ENCODE measurements at places on chromosomes 4 and X.

DNA sequence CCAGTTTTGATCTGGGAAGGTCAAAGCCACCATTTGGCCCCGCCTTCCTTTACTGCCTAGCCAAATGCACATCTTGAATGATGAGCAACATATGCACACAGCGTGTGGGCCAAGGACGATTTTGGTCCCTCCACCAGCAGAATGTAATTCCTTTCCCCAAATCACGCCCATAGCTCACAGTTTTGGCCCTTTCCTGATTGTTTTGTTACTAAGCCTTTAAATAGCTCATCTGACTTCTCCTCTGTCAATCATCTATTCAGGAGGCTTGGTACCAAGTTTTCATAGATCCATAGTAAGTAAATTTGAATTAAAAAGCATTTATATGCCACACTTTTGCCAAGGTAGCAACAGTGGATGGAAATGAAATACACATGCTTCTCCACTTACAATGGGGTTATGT, 123.3 kb downstream of the NFKB1 start:
- no peak for DNase-seq

DNA sequence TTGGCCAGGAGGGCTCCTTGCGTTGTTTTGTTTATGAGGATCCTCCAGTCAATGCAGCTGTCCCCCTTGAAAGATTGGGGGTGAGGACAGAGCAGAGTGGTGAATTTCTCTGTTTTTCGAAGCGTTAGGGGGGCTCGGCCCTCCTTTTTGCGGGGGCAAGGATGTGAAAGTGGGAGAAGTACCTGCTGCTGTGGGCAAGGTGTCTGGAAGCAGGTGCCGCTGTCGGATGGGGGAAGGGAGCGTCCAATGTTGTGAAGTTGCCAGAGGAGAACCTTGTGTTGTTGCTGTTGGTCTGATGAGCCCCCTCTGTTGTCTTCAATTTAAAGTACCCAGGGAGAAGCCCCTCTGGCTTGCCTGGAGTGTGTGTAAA, 613 bp downstream of the GLRB start:
- no peak for DNase-seq

DNA sequence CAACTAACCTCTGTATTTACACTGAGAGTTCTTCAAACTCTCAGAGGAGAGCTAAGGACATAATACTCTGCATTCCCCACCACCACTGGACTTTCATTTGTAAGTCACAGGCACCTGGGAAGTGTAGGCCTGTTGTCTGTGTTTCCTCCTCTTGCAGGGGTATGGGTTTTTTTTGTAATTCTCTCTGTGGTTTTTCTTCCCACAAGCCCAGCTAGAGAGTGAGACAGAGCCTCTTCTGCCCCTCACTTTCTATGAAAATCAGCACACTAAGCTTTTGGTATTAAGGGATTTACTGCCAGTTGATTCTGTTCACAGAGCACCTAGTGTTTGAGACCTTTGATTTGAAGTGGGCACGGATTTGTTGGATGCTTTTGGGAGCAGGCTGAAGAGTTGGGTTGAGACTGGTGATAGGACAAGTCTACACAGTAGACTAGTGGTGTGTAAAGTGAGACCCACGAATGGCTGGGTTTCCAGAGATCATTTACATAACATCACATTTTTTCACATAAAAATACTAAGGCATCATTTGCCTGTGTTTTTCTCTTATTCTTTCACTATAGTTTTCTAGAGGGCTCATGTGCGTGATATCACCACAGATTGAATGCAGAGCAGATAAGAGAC, 28.9 kb upstream of the WDR17 start:
- no peak for DNase-seq

DNA sequence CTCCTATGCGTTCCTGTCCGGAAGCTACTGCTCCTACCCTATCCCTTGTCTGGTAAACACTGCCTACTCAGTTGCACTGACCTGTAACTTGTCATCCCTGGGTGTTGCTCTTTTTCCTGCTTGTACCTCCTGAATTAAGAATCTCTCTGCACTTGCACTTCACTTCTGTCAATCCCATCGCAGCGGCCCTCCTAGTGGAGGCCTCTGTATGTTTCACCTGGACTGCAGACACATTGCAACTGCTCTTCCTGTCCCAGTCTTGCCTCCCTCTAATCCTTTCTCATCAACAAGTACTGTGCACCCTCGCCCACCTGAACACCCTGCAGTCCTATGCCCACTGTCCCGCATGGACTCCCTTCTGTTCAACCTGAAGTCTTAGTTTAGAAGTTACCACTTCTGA, 8.0 kb downstream of the GK start:
- DNase-seq: no peak

GRCh38 chr4:40952672-40953071, 202.9 kb downstream of the NSUN7 start:
- no peak for DNase-seq

DNA sequence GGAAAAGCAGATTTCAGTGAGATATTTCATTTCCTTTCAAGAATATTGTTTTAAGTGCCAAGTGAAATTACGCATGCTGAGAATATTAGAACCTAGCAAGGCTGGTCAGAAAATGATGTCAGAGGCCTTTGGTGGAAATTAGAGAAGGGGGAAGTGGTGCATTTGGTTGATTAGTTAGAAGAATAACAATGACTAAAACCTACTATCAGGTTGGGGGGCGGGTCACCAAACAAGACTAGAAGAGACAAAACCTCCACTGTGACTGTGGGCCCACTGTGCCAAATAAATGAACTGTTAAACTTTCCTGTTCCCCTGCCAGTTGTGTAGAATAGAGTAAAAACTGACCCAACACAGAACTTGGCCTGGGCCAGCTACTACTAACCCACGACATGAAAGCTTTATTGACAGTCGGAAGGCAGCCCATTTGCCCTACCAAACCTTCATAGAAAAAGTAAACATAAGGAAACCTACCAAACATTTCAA, 2.9 kb downstream of the RAPGEF2 start:
- no peak for DNase-seq

DNA sequence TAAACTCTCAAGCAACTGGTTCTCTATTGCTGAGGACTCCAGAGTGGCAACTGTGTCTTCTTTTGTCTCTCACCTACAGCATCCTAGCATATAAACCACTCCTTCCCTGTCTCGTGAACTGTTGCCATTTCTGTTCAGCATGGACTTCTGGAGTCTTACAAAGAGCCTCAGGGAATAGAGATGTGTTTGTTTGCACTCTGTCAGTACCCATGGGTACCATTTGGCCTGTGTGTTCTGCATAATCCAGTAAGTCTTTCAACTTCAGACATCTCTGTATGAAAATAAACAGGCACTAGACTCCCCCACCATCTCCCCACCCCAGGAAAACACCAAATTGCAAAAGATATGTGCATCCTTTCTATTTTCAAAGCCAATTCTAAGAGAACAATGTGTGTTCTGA, 1351.6 kb upstream of the PABPC4L start:
- DNase-seq: no peak

- DNase-seq: no peak
These were observed 331.4 kb downstream of the PCDH7 start for GRCh38 chr4:31051565-31051964.

- DNase-seq: no peak
These were observed 18.9 kb downstream of the DNAJB14 start for GRCh38 chr4:99927566-99927965.

DNA sequence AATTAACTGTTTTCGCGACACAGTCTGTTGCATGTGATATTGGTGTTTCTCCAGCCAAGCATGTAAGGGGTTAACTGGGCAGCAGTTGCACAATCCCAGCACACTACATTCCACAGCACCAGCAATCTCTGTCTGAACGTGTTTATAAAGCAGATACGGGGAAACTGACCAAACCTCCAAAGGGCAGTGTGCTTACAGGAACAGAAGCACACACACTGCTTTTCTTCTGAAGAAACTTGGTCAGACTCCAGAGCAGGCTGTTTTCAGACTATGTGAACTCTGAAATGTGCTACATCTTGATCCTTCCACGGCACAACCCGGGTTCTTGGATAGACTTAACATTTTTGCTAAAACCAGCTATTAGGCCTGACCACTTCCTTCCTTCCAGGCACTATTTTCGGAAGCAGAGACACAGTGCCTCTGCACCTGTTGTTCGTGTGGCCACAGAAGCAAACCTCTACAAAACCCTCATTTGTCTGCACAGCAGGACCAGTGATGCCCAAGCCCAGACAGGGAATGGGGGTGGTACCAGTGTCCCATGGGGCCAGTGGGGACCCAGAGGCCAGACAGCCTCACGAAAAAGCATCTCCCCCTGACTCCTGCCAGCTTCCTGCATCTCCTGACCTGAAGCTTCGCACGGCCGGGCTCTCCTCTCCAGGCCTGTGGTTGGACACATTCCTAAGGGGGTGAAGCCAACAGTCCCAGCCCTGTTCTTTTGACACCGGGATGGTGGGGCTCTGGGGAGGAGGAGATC, 90.1 kb downstream of the IRF2 start:
- peak; percentile 71 for DNase-seq

Data from Caki2 (cell line).